ENCODE measurements at places on chromosomes 7 and 10.

DNA sequence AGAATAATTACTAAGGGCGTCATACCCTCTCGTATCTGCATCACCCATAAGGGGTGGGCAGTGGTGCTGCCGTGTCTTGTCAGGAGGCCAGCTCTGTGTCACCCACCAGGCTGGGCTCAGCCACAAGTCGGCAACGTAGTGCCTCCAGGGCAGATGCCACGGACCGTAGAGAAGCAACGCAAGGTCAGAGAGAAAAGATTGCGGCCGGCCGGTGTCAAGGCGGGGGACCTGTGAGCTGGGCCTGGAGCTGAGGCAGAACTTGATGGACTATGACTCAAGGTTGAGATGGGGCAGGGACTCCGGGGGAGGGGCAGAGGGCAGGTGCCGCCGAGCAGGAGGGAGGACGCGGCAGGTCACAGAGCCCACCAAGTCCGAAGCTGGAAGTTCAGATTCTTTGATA is 29.5 kb downstream of the FOXK1 start:
- DNase-seq, result no peak

DNA sequence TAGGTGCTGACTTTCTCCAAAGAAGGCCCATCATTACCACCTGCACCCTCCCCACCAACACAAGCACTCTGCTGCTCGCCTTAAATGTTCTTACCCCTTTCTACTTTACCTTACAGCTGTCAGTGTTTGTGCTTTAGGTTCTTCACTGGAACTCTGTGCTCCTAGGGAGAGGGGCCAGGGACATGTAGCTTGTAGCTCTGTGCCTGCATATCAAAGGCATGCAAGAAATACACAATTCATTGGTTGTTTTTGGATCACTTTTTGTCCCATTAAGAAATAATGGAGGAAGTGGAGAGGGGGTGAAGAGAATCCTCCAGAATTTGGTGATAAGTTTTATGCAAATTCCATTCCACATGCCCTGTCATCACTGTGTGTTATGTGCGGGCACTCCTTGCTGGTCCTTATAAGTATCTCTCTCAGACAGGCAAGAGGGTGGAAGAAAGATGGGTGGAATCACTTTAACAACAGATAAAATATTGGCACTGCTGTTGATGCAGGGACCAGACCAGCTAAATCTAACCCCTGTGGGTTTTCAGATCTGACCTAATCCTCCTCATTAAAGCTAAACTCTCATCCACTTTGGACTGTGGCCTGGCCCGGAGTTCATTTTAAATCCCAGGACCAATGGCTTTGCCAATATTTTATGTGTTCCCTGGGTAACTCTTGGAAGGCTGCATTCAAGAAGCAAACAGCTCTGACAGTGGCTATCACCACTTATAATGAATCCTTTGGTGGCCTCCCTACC is 375.8 kb upstream of the NFE2L3 start:
- peak; percentile 71 for DNase-seq

- no peak for DNase-seq
Measured at GRCh38 chr7:121433775-121434174, 37.7 kb upstream of the FAM3C start.

GRCh38 chr10:76874896-76875295 is 762.7 kb downstream of the KCNMA1 start:
- DNase-seq, result no peak

Data from skin of body (tissue), 3 donors.